ENCODE measurements at places on chromosomes 16 and 17.

GRCh38 chr16:71709229-71709781, 15.2 kb downstream of the PHLPP2 start:
- DNase-seq, result no peak

GRCh38 chr17:33124871-33125551, 133.4 kb downstream of the SPACA3 start:
- no peak for DNase-seq

- no peak for DNase-seq
Measured at GRCh38 chr17:28612936-28613872, 781 bp downstream of the RSKR start.

GRCh38 chr16:66588981-66589713, 9.9 kb downstream of the CMTM2 start:
- peak; percentile 35 for DNase-seq

DNA sequence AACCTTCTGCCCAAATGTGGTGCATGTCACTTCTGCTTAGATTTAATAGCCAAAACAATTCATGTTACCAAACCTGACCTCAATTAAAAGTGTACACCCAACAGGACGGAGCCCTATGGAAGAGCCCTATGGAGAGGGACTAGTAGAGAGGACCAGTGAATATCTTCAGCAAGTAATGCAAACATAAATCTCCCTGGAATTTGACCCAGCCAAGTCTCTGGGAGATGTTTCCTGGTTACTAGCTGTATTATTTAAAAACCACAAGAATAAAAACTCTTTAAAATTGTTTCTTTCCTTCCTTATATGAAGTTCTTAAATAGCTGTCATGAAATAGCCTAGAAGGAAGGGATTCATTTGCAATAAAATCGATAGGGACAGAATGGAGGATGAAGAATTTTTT, 255.8 kb downstream of the CDH11 start:
- DNase-seq, result no peak

DNA sequence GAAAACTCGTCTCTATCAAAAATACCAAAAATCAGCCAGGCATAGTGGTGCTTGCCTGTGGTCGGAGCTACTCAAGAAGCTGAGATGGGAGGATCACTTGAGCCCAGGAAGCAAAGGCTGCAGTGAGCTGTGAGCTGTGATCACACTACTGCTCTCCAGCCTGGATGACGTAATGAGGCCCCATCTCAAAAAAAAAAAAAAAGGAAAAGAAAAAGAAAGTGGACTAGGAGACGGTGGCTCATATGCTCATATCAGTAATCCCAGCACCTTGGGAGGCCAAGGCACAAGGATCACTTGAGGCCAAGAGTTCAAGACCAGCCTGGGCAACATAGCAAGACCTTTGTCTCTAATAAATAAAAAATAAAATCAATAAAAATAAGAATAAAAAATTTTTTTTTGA, 8.8 kb upstream of the SUMO2 start:
- DNase-seq, result no peak

DNA sequence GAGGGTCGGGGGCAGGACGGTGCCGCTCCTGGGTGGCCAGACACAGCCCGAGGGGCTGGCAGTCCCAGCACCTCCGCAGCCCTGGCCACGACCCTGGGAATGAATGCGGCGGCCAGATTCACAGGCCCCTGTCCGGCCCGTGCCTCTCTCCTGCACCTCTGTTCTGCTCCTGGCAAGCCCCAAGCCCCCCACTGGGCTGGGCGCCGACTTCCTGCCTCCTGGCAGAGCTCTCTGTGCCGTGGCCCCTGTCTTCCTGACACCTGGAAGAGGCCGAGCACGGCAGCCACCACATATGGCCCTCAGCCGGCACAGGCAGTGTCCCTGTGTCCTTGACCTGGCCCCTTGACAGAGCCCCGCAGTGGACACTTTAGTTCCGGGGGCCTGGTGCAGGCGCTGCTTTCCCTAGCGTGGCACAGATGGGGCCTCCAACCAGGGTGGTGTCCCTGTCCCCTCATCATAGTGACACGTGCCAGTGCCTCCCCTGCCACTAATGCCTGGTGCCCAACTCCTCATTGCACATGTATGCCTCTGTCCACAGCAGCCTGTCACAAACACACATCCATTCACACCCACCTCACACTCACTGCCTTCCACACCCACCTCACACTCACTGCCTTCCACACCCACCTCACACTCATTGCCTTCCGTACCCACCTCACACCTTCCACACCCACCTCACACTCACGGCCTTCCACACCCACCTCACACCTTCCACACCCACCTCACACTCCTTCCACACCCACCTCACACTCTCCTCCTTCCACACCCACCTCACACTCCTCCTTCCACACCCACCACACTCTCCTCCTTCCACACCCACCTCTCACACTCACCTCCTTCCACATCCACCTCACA, 110.6 kb upstream of the PLCG2 start:
- DNase-seq, result no peak

GRCh38 chr17:28552176-28552999, at the start of gene UNC119:
UNC119 (minus strand) TSS chr17:28552624; CDS start chr17:28552557, 67 bp downstream.
- DNase-seq, result peak; percentile 91

- DNase-seq, result no peak
Measured at GRCh38 chr17:50207792-50208567, 6.5 kb upstream of the COL1A1 start.

DNA sequence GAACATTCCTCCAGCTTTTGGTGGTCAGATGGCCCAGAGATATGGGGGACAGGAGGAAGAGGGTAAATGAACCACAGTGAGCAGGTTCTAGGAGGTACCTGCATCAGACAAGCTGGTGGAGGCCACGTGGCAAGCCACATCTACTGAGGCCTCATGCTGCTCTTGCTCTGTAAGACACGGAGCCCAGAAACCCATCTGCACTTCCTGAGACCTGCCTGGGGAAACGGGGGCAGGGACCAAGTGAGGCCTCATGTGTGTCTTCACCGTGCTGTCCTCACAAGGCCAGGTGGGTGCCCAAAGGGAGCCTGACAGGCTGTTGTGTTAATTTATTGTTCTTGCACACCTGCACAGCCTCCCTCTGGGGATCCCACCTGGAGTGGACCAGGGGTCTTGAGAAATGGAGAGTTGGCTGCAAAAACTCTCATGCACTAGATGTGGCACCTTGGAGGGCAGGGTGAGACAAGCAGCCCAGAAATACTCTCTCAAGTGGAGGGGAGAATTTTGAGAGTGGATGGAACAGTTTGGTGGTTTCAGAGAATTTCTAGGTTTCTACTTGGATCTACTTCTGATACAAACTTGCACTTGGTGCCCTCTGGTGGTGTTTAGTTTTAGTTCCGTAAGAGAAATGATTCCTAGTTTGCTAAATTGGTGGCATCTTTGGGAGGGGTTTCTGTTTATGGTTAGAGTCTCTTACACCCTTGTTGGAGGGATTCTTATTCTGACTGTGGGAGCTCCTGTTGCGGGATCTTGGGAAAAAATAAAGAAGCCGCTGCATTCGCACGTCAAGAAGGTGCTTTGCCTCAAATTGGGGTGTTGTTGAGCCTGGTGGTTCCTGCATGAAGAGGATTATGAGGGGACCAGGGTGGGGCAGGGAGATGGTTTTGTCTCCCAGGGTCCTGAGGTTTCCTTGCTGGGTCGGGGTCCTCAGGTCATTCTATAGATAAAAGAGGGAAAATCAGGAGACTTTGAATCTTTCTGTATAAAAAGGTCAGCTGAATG, 47.5 kb downstream of the SLC6A2 start:
- no peak for DNase-seq

DNA sequence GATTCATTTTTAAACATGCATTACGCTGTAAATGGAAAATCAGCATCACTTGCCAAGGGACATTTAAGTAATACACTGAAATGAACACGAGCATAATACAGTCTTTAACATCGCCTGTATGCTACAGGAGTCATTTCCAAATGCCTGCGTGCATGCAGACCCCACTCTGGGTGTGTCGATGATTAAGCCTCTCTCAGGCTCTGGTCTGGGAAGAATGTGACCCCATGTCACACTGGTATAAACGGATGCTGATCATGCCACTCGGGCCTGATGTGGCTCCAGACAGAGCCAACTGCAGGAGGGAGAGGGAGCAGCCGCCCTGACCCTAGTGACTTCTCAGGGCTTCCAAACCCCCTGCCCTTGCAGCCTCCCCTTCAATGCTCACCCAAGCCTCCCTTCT, 10.8 kb downstream of the EMP2 start:
- no peak for DNase-seq
